ENCODE measurements at places on chromosomes 3 and 15.

DNA sequence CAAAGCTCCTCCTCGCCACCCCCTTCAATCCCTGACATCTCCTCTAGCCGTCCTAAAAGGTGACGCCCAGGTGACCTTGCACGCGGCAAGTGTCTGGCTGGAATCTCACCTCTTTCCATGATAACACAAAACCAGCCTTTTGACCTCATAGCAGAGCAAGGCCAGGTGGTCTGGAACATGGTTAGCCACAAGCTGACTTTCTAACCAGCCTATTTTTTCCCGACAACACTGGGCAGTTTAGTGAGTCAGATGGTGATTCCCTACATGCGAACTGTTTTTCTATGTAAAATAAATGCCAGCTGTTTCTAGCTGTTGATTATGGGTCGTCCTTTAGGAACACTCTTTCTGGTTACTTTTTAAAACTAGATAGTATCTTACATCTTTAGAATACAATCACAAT, 243.0 kb downstream of the CD47 start:
- H3K36me3 ChIP-seq: no peaks in the 10 kb centered on the region
- H3K4me1 ChIP-seq: peaks cover 7% of the 10 kb centered on the region
- no peak for DNase-seq
- H3K27ac ChIP-seq: no peak overlapping the region
- H3K27me3 ChIP-seq: no peaks in the 10 kb centered on the region

DNA sequence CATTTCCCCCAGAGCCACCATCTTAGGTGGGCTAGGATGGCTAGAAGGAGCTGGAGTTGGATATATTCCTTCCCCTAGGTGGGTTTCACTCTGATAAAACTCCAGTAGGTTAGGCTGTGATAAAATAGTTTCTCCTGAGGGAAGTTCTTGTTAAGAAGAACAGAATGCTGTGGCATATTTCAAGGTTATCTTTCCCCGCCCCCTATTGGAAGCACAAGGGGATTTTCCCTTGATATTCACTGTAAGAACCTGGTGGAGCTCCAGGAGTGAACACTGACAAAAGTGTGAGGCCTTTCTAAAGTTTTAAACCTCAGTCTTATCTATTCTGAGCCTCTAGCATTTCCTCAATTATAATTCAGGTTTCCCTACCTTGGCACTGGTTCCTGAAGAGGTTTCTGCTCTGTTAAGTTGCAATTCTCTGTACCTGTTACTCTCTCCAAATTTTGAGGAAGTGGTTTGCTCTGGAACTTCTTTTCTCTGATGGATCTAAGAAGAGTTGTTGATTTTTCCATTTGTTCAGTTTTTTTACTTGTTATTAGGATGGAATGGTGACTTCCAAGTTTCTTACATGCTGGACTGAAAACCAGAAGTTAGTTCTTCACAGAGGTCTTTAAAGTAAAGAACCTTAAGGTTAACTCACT, 113.5 kb downstream of the GMPS start:
- peak; percentile 34 for DNase-seq
- H3K4me1 ChIP-seq: peaks cover 8% of the 10 kb centered on the region
- H3K4me3 ChIP-seq: no peak overlapping the region
- H3K27me3 ChIP-seq: no peaks in the 10 kb centered on the region

GRCh38 chr3:62027241-62027640, 346.1 kb downstream of the FEZF2 start:
- H3K4me3 ChIP-seq: no peak overlapping the region
- no peaks in the 10 kb centered on the region for H3K4me1 ChIP-seq
- H3K27ac ChIP-seq: no peak overlapping the region
- DNase-seq: no peak
- no peaks in the 10 kb centered on the region for H3K36me3 ChIP-seq
- no peaks in the 10 kb centered on the region for H3K27me3 ChIP-seq

DNA sequence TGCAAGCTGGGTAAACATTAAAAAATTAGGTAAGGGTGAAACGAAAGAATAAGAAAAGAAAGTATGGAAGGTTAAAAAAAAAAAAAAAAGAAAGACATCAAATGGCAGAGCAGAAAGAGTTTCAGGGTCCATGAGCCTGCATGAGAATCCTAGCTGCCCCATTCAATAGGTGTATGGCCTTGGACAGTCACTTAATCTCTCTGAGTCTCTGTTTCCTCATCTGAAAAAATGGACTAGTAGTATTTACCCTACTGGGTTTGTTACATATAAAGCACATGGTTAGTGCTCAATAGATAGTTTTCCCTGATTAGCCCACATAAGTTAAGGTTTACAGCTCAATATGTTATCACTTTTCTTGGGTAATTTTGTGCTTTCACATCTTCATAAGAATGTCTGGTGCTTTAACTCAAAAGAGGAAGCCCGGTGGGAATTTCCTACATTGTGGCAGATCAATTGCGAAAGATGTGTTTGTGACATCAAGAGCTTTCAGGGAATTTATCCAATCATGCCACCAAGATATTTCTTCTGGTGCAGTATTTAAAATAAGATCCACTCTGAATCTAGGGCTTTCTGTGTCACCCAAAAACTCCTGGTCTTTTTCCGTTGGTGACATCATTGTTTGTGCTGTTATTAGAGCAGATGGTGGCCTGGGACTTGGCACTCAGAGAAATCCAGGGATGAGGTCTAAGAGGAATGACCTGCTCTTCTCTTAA, 57.2 kb upstream of the UBE2E1 start:
- no peak overlapping the region for H3K4me3 ChIP-seq
- no peak for DNase-seq
- H3K27me3 ChIP-seq: no peaks in the 10 kb centered on the region

- H3K4me3 ChIP-seq: no peak overlapping the region
- H3K36me3 ChIP-seq: no peaks in the 10 kb centered on the region
- H3K27me3 ChIP-seq: no peaks in the 10 kb centered on the region
- H3K27ac ChIP-seq: peak overlapping the region; percentile 46
These were observed 166.0 kb downstream of the FMN1 start for GRCh38 chr15:33028495-33028894.

GRCh38 chr3:37956723-37957538, 33.7 kb upstream of the VILL start:
- H3K4me3 ChIP-seq: no peak overlapping the region
- H3K36me3 ChIP-seq: no peaks in the 10 kb centered on the region
- H3K27ac ChIP-seq: no peak overlapping the region
- H3K4me1 ChIP-seq: peaks cover 16% of the 10 kb centered on the region
- H3K27me3 ChIP-seq: no peaks in the 10 kb centered on the region
- DNase-seq: no peak
